Coronary artery (tissue), 2 donors: ENCODE measurements at places on chromosomes 7 and 10.

DNA sequence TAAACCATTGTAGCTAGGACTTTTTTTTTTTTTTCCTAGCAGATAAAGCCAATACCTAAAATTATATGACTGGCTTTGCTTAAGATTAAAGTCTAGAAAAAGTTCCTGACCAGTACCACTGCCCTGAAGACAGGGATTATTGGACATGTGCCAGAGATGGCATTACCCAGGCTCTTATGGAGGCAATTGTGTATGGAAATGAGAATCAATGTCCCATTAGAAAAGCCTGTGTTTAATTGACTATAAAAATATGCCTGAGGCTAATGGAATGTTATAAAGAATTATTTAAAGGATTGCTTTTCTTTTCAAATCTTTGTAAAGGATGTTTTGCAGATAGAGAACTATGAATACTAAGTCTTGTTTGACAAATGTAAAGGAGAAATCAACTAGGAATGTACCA, 196.7 kb downstream of the ANK3 start:
- DNase-seq, result no peak

GRCh38 chr7:113918946-113919345, at the start of gene PPP1R3A:
Gene PPP1R3A (minus strand): TSS chr7:113919009. CDS start chr7:113918996, 13 bp downstream.
- DNase-seq, result no peak

- no peak for DNase-seq
Measured at GRCh38 chr7:102432442-102433218, 745 bp upstream of the ORAI2 start.

GRCh38 chr7:4612237-4612636, 69.9 kb upstream of the FOXK1 start:
- no peak for DNase-seq

DNA sequence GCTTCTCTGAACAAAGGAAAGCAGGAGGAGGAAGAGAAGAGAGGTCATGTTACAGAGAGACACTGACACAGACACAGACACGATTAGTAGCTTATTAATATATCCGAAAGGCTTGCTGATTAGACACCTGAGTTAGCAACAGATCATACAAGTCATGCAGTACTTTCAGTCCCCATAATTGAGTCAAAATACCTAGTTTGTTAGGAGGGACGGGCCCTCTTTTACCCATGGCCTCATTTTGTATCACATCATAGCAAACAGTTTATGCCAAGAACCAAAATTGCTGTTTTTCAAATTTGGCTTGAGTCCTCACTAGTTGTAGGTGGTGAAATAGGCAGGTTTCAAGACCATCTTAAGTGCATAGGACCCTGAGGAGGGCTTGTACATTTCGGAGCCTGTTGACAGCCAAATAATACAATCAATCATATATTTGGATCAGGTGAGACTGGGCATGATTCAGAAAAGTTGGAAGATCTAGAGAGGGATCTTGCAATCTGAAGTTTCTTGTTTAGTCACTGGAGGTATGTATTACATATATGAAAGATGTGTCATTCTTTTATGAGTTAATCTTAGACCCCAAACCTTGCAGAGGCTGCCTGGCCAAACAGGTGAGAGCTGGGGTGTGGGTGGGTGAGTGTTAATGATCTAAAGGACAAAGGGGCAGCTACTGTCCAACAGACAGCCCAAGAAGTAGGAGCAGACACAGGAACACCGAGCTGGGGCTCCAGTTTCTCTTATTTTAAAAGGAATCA, 65.4 kb downstream of the PRPF18 start:
- no peak for DNase-seq

DNA sequence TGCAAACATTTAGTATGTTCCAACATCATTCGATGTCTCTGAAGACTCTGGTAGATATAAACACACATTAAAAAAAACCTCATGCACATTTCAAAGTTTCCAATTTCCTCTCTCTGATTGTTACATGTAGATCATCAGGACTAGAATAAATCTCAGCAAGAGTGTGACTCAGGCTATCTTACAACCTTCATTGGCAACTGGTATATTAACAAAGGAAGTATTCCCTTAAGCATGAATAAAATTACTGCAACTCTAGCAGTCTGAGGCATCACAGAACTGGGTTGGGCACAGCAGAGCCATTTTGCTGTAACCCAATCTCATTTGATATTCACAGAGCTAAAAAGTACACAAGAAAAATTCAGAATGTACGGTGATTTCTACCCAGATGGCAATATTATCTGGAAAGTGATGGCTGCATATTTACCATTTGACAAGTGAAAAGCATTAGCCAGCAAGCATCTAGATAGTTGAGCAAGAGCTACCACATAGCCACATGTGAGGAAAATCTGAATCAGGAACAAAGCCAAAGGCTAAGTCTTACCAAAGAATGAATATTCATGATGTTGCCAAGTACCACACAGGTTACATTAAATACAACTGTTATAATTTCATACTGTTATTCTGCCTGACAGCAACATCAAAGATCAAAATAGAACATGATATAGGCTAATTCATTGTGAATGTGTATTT, 232.2 kb downstream of the CRPPA start:
- no peak for DNase-seq

- DNase-seq, result no peak
Measured at GRCh38 chr10:28883741-28884423, 206.6 kb downstream of the BAMBI start.

DNA sequence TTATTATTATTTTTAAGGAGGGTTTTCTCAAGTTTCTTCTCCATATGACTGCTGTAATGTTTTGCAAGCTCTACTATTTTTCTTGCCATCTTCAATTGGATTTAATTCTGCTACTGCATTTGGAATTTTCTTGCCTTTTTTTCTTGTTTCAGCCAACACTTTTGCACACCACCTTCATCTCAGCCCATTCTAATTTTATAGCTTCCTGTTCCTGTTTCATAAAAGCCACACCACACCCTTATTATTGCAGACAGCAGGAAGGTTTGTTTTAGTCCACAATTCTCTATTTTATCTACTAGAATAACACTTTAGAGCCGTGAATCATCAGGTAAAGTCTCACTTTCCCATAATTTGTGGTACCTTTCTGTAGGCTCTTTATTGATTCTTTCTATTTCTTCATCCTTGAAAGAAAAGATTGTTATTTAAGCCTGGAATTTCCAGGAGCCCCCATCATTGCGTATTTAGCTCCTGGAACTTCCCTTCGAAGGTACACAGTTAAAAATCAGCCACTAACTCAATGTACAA, 209.3 kb upstream of the TBX20 start:
- no peak for DNase-seq

DNA sequence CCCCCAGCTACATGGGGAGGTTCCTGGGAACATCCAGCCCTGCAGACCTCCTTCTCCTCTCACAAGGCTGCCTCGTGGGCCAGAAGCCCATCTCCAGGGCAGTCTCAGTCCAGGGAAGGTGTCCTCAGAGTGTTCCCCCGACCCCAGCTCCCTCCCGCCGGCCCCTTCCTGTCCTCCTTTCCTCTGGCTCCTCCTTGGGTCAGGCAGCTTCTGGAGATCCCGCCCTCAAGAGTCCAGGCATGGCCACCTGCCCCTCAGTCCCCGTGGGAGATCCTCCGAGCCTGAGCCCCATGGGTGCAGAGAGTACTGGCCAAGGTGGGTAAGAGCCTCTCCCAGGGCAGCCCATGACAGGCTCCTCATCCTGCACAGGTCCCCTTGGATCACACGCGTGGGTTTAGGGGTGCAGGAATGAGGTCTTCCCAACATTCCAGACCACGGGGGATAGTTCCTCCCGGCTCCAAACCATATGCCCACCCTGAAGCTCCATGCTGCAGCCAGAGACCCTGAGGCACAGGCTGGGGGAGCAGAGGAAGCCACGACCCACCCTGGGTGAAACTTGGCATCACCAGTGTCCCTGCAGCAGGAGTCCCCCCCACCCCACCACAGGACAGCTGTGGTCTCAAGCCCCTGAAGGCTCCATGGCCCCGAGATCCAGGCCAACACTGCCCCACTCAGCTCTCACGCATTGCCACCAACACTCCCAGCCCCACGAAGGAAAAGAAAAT, 65.5 kb downstream of the OAT start:
- peak; percentile 72 for DNase-seq

DNA sequence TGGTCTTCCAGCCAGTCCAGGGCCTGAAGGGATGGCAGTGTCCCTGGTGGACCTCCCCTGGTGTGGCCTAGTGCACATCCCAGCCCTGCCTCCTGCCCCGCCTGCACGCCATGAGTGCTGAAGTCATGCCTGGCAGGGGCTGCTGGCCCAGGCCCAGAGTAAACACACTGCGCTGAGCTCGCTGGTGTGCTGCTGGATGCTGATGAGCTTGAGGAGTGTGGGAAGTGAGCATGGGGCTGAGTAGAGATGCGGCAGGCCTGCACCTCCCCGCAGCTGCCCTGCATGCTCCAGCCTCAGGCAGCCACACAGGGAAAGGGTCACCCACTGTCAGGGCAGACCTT, 43.2 kb downstream of the HTRA1 start:
- DNase-seq, result peak; percentile 87
